Esophagus squamous epithelium (tissue), 5 donors: ENCODE measurements at places on chromosomes 7 and 10.

DNA sequence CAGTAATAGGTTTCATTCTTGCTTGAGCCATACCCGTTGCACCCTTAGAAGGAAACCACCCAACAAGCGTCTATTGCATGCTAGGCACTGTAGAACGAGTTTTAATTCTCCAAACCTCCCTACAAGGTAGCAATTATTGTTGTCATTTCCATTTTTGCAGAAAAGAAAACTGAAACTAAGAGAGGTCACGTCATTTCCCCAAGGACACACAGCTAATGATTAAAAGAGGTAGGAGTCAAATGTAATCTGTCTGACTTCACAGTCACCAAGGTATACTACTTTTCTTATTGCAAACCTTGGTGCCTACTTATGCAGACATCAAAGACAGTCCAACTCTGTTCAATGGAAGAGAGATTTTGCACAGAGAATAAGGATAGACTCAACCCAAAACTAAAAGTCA is 49.1 kb upstream of the C1QL3 start:
- no peak for DNase-seq

DNA sequence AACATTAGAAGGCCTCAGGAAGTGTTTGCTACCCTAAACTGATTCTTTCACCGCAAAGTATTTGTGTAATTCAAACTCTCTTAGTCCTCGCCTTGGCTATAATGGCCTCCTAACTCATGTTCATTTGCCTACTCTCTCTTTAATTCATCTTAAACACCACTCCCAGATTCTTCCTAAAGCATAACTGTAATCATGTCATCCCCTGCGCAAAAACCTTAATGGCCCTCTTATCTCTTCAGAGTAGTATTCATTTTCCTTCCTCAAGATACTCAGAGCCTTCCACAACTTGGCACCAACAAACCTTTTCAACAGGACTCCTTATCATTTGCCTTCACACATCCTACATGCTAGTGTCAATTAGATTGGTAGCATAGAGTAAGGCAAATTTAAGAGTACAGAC is 42.9 kb downstream of the CSTF2T start:
- DNase-seq, result no peak

GRCh38 chr10:77919713-77920108 is 6.8 kb downstream of the DLG5 start:
- no peak for DNase-seq

DNA sequence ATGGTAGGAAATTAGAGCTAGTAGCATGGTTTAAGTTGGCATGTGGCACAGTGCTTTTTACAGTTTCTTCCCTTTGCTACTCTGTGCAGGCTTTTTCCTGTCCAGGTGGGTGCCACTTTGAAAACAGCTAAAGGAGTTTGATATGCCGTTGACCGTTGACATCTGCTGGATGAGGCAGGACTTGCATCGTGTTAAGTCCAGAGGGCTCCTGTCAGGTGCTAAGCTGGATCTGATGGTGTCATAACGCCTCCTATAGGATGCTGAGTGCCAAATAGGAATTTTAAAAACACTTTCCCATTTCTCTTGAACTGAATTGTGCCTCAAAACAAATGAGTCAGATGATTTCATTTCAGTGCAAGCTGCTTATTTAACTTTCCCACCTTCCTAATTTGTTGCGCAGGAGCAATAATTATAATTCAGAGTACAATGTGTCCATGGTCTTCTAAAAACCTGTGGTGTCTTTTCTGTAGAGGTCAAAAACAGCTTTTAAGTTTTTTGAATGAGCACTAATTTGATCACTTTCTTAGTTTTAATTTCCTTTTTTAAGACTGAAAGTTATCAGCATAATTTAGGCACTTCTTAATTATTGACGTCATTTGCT is 178.3 kb downstream of the CDCA7L start:
- DNase-seq, result no peak

- DNase-seq, result no peak
Measured at GRCh38 chr7:138345567-138345966, 114.5 kb upstream of the TRIM24 start.
